Cardiac fibroblast (primary cell): ENCODE measurements at places on chromosomes 2 and 18.

- DNase-seq, result peak; percentile 17
Observed at GRCh38 chr2:215441560-215442400, 5.9 kb upstream of the FN1 start.

- no peak for DNase-seq
Observed at GRCh38 chr18:26809346-26809745, 56.2 kb downstream of the AQP4 start.

- DNase-seq, result no peak
Observed at GRCh38 chr2:238635647-238636051, 208.9 kb downstream of the ASB1 start.

DNA sequence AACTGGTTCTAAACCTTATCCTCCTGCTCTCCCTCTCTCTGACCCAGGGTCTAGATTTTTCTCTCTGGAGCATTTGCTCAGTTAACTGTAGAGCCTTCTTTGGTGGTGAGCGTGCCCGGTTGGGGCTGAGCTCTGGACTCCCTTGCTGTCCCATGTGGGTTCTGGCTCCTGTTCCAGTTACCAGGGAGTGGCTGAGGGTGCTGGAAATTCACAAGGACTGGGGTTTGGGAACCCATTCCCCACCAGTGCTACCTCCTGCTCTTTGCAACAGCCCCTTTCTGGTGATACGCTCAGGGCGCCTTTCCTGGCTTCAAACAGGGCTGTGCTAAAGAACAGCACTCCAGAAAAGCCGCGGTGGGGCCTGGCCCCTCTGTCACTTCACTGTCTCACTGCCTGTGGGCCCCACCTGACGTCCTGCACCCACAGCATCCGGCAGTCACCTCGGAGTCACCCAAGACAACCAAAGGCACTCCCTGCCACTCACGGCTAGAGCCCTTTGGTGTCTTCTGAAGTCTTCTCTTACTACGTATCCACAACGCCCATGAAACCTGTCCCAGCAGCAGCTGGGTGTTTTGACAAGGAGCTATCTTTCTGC lies 41.3 kb downstream of the CAPN13 start:
- no peak for DNase-seq

DNA sequence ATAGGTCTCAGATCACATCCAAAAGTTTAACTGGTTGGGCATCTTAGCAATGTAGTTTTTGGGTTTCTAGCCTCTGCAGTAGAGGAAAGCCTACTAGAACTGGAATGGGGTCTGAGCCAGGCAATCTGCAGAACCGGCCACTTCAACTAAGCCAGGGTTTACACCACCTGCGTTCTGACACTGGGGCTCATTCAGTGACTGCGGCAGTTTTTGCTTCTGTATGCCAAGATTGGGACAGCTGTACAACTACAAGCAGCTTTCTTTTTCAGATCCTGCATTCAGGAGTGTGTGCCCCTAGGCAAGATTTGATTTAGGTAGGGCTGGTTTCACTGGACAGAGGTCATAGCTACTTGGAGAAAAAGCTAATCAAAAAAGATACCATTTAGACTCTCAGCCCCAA lies 43.7 kb upstream of the IGFBP5 start:
- DNase-seq, result no peak

- DNase-seq, result no peak
Observed at GRCh38 chr18:62372156-62372555, 47.0 kb downstream of the TNFRSF11A start.

- DNase-seq, result peak; percentile 77
Observed at GRCh38 chr2:219433666-219434467, 776 bp upstream of the SPEG start.

- DNase-seq, result no peak
Observed at GRCh38 chr18:34591920-34592444, 118.1 kb upstream of the DTNA start.

DNA sequence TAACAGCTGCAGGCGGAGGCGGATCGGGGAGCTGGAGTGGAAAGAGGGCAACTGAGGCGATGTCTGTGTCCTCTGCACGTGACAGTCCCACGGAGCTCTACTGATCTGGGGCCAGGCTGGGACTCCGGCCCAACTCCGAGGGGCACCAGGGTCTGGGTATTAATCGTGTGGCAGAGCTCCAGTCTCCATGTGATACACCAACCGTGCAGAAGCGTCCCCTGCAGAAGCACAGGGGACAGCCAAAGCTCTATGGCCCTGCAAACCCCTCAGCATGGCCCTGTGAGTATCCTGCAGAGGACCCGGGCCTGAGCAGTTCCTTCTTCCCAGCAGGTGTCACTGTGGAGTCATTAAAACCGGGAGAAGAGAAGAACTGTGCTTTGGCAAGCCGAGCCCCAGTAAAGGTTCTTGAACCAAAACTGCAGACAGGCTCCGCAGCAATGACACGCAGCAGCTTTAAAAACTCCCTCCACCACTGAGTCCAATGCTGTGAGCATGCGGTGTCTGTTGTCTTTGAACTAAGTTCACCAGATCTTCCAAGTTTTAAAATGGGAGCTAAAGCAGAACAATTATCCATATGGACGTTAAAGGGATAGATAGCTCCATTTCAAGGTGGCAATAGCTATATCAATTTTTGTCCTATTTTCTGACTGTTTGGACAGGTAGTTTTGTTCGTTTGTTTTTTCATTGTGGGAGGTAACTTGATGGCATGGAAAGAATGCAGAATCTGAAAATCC lies 79.4 kb downstream of the TMEM182 start:
- DNase-seq, result peak; percentile 64

DNA sequence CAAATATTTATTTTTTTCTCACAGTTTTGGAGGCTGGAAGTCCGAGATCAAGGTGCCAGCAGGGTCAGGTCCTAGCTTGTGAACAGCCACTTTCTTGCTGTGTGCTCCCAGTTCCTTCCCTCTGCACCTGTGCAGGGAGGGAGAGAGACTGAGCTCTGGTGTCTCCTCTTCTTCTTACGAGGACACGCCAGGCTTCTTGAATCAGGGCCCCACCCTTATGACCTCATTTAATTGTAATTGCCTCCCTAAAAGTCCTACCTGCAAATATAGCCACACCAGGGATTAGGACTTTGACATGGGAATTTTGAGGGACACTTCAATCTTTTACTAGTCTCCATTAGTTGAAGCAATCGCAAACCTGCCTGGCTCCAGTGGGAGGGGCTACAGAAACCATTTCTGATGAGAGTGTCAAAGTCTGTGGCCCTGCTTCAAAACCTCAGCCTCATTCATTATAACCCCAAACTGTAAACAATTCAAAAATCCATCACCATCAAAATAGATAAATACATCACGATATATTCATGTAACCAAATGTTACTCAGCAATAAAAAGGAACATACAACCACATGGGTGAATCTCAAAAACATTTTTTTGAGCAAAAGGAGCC lies 18.2 kb upstream of the SEH1L start:
- no peak for DNase-seq

DNA sequence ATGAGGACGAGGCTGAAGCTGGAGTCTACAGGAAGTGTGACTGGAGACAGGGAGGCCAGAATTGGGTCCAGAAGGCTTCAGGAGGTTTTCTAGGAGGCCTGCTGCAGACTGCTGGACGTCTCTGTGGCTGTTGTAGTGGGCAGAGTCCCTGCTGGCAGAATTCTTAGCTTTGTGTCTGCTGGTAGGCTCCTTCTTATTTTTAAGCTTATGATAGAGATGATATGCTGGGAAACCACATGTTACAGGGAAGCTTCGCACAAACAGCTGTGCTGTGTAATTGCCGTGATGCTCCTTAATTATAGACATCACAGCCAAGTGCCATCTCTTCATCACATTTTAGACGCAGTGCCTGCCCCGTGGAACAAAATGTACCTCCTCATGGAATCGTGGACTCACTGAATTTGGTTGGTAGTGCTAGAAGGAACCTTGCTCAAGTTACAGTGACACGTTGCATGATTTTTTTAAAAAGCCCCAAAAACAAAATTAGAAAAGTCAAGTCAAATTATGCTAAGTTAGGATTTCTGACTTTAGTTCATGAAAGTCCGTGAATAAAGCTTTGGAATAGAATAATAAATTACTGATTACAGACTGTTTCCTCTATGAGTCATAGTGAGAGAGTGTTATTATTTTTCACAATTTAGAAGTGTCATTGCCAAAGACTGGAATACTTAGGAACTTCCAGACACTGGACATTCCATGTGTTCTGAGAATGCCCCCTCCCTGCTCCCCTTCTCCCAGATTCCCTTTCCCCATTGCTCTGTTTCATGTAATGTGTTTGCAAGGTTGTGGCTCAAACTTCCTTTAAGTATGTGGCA lies 144.1 kb downstream of the FHOD3 start:
- DNase-seq, result peak; percentile 62

DNA sequence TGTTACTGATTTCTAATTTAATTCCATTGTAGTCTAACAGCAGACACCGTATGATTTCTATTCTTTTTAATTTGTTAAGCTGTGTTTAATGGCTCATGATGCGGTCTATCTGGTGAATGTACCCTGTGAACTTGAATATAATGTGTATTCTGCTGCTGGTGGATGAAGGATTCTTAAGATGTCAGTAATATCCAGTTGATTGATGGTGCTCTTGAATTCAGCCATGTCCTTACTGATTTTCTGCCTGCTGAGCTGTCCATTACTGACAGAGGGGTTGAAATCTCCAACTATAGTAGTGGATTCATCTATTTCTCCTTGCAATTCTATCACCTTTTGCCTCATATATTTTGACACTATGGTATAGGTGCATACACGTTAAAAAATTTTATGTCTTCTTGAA lies 373.3 kb upstream of the RAB12 start:
- no peak for DNase-seq

GRCh38 chr2:46009772-46010171 lies 287.4 kb upstream of the EPAS1 start:
- no peak for DNase-seq

- no peak for DNase-seq
Observed at GRCh38 chr18:1891641-1892040, 679.7 kb downstream of the METTL4 start.

DNA sequence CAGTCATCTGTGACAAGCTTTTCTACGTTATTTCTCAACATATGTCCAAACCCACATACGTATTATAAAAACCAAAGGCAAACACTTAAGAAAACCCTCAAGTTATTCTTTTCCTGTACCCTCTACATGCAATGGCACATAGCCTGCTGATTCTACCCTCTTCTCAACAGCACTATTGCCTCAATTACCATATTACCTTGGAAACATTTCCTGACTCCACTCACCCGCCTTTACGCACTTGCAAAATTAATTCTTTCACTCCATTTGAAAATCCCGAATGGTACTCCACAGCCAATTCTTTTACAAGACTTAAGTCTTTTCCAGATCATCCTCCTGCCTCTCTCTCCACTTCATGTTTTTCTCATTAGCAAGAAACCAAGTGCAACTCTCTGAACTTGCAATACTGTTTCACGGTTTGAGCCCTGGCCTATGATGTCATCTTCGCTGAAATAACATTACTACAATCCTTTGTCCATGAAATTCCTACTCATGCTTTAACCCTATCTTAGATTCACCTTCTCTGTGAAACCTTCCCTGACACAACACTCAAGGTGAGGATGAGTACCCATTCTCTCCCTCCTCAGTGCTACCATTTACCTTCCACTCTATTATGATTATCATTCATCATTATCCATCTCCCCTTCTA lies 29.0 kb downstream of the SESTD1 start:
- peak; percentile 59 for DNase-seq

DNA sequence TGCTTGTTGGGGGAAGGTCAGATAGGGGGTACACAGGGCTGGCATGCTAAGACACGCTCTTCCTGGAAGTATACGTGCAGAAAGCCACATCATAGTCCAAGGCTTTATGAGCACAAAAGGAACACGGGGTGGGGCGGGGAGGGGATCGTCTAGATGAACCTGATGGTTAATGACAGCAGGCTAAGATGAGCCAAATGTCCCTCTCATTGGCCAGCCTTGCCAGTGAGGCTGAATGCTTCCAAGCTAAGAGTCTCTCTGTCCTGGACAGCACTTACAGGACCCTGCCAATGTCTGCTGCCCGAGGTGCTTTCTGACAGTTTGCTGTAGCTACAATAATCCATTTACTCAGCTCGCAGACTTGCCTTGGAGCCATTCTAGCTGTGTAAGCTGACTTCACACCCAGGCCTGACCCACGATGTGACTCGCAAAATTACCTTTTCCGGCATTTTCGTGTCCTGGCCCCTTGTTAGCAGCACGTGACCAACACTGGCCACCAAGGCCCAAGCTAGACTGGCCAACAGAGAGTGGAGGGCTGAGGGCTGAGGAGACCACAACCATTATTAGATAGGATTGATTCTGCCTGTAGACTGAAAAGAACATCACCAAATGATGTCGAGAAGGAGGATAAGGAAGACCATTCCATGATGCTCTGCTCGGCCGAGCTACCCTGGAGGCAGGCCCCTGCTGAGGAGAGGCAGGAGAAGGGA lies 84.2 kb downstream of the MALT1 start:
- DNase-seq, result no peak

DNA sequence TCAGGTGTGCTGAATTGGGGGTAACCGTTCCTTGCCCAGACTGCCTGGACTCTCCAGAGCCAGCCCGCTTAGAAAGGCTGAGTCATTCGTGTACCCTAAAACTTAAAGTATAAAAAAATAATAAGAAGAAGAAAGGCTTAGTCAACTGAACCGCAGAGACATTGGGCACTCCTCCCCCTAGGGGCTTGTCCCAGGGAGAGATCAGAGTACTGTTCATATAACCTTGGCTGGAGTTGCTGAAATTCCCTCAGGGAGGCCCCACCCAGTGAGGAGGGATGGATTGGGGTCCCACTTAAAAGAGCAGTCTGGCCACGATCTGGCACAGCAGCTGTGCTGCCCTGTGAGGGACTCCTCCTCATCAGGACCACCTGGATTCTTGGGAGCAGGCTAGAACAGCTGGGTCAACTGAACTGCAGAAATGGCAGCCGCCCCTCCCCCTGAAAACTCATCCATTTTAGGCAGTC lies 37.2 kb downstream of the ANKRD12 start:
- peak; percentile 18 for DNase-seq
